CD4-positive, alpha-beta T cell treated with Interleukin-12 subunit alpha and Interleukin-12 subunit beta, for 1 hour (primary cell): ENCODE measurements at places on chromosomes 6 and 20.

DNA sequence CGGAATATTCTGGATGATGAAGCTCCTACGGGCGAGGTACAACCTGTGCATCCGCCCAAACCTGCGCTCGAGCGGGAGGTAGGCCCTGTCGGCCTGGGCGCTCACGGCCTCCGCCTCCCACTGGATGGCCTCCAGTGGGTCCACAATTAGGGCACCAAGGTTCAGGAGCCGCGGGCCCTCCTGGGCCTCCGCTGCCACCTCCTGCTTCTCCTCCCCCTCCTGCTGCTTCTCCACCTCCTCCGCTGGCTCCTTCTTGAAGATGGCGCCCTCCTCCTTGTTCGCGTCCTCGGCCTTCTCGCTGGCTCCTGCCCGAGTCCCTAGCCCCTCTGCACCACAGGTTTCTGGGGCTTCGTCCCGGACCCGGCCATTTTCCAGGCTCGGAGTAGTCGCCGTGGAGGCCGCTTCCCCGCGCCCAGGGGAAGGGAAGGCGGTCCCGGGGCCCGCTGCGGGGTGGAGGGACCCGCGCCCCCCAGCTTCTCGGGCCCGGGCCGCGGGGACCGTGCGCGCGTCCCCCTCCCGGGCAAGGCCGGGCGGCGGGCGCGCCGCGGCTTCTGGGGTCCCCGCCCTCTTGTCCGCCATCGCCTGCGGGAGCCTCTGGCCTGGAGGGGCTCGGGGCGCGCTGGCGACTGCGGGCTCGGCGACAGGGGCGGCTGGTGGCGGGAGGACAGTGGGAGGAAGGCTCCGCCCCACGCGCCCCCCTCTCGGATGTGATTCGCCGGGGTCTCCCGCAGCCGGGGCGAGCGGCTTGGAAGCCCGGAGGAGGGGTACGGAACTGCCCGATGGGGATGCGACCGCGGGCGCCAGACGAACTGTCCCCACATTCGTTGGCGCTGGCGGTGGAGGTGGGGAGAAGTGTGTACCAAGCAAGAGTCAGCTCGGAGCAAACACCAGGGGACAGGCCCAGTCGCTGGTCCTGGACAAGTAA is 17.6 kb downstream of the PLAGL2 start:
- DNase-seq: peak; percentile 43

- DNase-seq: no peak
These were observed 128.8 kb downstream of the PHACTR1 start for GRCh38 chr6:12845224-12846004.

DNA sequence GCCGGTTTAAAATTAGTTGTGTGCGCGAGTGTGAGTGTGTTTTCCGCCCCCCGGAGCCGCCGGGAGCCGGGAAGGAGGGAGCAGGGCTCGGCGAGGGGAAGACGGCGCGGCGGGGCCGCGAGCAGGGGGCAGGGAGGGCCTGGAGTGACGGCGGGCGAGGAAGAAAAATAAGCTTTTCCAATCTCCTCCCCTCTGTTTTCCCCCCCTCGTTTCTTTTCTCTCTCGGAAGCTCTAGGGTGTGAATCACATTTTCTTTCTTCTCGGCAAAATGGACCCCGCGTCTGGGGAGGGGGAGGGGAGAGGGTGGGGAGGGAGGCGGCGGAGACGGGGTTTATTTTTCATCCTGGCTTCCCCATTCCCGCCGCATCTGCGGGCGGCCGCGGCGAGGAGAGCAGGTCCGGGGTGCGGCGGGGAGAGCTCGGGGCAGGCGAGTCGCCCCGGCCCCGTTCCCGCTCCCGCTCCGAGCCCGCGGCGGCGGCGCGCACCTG is 881 bp downstream of the BICRAL start:
- peak; percentile 87 for DNase-seq

DNA sequence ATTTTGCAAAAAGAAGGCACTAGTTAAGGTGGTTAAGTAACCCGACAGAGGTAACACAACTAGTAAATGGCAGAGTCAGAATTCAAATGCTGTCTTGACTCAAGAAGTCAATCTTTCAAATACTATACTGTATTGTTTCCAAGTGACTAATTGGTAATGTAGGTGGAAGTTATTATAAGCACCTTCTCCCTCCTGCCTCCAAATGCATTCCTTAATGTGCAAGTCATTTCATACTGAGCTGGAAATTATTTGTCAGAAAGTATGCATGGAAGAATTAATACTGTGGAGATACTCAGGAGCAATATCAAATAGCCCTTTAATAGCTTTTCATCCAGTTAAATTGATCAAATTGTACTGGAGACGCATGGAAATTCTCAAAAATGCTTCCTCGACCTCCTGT is 579.1 kb downstream of the DOK5 start:
- no peak for DNase-seq

GRCh38 chr6:36858407-36858981 is 16.1 kb downstream of the PPIL1 start:
- no peak for DNase-seq

- no peak for DNase-seq
These were observed 16.4 kb upstream of the MICA start for GRCh38 chr6:31386977-31387376.

GRCh38 chr6:100833972-100834574 is 47.1 kb downstream of the ASCC3 start:
- DNase-seq: no peak

GRCh38 chr6:116974526-116975316 is 97.7 kb downstream of the RFX6 start:
- no peak for DNase-seq

DNA sequence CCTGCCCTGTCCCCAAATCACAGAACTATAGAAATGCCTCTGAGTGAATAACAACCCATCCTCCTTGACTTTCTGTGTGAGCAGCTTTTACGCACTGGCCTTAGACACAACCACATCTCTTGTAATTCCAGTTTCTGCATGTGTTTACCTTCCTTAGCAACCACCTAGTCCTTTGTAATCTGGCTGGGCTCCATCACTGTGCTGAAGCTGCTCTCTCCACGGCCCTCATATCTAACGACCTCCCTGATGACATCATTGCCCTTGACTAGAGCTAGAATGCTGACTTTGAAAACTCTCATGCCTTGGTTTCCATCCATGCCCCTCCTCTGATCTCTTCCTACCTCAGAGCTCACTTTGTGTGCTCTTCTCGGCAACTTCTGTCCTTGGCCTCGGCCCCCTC is 30.5 kb upstream of the GLP1R start:
- no peak for DNase-seq

DNA sequence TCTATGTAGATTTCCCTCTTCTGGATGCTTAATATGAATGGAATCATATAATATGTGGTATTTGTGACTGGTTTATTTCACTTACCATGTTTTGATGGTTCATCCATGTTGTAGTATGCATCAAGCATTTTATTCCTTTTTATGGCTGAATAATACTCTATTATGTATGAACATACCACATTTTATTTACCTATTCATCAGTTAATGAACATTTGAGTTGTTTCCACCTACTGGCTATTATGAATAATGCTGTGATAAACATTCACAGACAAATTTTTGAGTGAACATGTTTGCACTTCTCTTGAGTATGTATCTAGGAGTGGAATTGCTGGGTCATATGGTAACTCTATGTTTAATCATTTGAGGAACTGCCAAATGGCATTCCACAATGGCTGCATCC is 14.9 kb upstream of the ZNF451 start:
- no peak for DNase-seq

- no peak for DNase-seq
These were observed 454.2 kb downstream of the GRIK2 start for GRCh38 chr6:101847690-101848089.

DNA sequence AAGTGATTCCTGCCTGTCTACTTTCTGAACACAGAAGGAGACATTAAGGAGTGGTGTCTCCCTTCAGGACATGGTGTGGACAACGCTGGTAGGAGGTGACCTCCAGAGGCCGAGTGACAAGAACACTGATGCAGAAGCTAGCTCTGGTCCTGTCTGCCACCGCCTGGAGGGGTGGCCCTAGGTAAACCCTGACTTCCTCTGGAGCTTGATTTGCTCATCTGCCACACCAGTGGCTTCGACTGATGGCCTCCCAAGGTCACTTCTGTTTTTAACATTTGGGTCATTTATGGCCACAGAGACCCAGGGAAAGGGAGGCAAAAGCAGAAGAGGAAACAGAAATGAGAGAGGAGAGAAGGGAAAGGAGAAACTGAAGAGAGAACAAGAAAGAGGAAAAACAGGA is 49.4 kb upstream of the SLC22A23 start:
- DNase-seq: no peak

DNA sequence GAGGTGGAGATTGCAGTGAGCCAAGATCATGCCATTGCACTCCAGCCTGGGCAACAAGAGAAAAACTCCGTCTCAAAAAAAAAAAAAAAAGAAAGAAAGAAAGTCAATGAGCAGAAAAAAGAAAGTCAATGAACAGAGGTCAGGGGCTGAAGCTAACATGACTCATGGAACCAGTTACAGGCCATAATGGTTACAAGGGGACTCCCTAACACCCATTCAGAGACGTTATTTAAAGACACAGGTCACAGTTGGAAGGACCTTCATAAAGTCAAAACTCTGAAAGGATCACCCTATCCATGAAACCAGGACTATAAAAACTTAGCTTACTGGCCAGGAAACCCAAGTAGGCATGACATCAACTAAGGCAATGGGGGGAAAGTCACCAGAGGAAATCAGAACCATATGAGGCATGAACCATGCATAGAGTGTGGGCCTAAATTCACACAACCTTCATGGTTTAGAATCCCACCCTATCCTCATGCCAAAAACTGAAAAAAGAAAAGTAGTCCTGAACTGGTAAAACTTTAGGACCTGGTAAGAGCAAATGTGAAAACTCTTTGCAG is 18.2 kb downstream of the FBXL4 start:
- DNase-seq: no peak

DNA sequence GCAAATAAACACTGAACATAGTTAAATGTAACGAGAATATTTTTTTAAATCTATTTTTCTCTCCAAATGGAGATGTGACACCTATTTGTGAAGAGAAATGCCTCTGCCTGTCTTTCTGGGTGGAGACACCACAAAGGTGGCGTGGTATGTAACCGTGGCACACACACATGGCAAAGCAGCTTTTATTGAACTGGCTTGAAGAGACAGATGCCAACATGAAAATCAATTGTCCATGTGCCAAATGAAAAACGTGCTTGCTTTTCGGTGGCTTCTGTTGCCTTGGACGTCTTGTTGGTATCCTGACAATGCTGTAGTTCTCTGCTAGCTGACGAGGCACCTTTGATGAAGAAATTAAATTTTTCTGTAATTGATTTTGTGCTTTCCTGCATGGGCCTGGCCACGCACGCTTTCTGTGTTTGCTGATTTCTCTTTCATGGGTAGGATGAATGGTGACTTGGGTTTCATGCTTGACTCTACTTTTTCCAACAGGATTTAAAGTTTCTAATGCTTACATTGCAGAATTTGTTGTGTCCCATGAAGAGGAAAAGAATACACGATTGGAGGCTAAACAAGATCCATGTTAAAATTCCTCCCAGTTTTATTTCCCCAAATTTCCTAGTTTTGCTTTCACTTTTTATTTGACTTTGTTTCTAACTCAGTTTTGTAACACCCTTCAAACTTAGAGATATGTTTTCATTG is 202.6 kb downstream of the TMEM242 start:
- no peak for DNase-seq

GRCh38 chr20:19603376-19603750 is 154.7 kb upstream of the RIN2 start:
- DNase-seq: no peak

DNA sequence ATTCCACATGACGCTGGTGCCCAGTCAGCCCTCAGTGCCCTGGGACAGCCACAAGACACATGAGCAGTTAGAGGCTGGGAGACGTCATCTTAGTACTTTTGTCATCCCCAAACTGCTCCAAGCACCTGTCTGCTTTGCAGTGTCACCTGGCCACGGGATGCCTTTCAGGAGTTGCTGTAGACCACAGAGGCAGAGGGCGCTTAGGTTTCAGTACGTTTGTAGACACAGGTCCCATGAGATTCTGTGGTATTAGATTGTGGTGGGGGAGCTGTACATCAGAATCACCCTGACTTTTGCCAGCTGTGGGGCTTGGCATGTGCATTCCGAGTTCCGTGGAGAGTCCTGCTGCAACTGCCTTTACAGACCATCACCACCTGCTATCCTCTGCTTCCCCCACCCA is 16.7 kb downstream of the MAVS start:
- no peak for DNase-seq

GRCh38 chr6:158897236-158897635 is 78.1 kb upstream of the EZR start:
- no peak for DNase-seq
